H1 (cell line): ENCODE measurements at places on chromosomes 7 and 10.

DNA sequence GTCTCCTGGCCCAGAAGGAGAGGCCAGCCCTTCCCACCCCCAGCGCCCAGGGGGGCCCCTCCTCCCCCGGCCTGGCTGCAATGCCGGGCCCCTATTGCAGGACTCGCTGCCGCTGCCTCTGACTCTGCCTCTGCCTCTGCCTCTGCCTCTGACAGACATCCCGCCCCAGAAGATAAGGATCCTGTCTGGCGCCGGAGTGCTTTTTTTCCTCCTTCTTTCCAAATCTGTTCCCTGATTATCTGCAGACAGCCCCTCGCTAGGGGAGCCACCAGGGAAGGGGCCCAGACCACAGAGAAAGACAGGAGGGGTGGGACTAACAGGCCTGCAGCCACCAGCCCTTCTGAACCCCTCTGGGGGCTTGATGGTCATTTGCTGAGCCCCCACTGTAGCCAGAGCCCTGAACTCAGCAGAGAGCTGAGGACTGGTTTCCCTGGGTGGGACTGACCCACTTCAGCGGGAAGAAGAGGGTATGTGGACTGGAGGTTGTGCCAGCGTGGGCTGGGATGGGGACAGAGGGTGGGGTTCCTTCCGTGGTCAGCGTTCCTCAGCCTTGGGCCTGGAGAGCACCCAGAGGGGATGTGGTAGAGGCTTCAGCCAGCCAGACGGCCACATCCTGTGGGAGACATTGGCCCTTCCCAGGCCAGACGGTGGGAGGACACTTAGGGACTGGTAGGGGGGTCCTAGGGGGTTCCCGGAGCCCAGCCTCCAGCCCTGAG lies 22.8 kb downstream of the UNC5B start:
- no peak for DNase-seq
- no peak overlapping the region for H3K27ac ChIP-seq
- H3K27me3 ChIP-seq = no peaks in the 10 kb centered on the region
- no peaks in the 10 kb centered on the region for H3K36me3 ChIP-seq
- H3K4me3 ChIP-seq = no peak overlapping the region
- peaks cover 17% of the 10 kb centered on the region for H3K4me1 ChIP-seq

DNA sequence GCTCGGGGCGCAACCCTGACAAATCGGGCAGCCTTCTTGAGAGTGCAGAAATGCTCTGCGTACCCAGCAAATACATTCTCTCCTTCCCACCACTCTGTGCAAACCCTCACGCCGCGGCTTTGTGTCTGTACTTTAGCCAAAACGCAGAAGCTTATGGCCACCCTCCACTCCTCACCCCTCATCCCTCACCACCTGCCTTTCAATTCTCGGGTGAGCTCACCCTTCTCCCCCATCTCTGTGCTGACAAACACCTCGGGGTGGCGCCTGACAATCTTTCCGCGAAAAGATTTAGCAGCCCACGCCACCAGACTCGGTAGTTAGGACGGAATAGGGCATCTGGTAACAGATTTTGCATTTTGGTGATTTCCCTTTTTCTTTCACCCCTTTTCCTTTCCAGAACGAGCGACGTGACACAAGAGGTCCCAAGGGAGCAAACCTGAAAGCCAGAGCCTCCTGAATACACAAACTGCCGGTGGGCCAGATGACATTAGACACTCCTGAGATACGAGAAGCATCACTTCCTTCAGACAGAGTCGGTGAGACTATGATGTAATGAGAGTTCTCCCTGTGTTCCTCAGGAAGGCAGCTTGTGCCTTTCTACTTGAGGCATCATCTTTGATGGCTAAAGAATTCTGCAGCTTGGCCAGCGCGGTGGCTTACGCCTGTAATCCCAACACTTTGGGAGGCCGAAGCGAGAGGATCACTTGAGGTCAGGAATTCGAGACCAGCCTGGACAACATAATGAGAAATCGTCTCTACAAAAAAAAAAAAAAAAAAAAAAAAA lies 671 bp upstream of the ATAD1 start:
- H3K36me3 ChIP-seq = no peaks in the 10 kb centered on the region
- no peak for DNase-seq
- H3K4me1 ChIP-seq = 0 out of 2 replicates have a peak, but pooled peaks cover 3% of the 10 kb centered on the region
- H3K4me3 ChIP-seq = peak overlapping the region; percentile 81
- H3K27ac ChIP-seq = peak overlapping the region; percentile 83; the same call in 1 of the 2 replicates

DNA sequence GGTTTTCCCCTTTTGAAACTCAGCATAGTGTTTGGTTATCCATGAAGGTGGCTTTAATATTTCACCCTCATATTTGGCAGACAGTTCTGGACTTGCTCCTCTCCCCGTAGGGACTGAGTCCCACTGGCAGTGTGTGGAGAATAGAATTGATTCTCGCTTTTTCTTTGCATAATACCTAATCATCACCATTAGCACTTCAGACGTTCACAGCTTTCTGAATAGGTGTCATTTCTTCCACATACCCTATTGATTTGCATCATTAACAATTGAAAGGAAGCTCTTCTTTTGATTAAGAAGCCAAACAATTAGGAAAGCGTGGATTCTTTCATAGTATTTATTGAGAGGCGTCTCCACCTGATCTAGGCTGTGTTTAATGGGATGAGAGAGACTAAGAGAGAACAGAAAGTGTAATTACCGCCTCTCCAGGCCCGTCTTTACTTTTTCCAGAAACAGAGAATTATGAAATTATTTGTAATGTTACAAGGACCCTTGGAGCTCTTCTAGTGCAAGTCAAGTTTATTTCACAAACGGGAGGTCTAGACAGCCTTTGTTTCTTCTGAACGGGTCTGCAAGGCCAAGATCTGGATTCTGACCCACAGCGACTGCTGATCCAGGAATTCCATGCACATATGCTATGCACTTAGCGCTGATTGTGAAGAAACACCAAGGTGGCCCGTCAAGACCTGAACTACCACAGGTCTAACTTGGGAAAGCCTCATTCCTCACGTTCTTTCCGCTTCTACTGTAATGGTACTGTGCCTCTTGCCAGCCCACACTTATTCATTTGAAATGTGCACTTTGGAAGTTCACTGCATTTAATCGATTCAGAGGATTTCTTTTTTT lies 249.9 kb upstream of the C7orf33 start:
- H3K4me1 ChIP-seq = peaks cover 19% of the 10 kb centered on the region; the same call in 1 of the 2 replicates
- no peaks in the 10 kb centered on the region for H3K27me3 ChIP-seq
- H3K4me3 ChIP-seq = peak overlapping the region; percentile 93
- H3K36me3 ChIP-seq = peaks cover 10% of the 10 kb centered on the region; the same call in 1 of the 2 replicates

- H3K36me3 ChIP-seq = no peaks in the 10 kb centered on the region
- no peak for DNase-seq
- H3K27me3 ChIP-seq = no peaks in the 10 kb centered on the region
- H3K27ac ChIP-seq = no peak overlapping the region
- H3K4me1 ChIP-seq = no peaks in the 10 kb centered on the region
- H3K4me3 ChIP-seq = no peak overlapping the region
Measured at GRCh38 chr7:94662548-94662947, 6.6 kb upstream of the SGCE start.
